Pancreas (tissue), 10 donors: ENCODE measurements at places on chromosomes 13 and 19. TPM values are rescaled to one million over a fixed set of nuclear protein-coding genes. Genes with fewer than 3 reads are reported as not detected.

The KL gene
- polyA plus RNA-seq = 0.23 TPM

The TEX29 gene
- polyA plus RNA-seq = 2.2 TPM

The DAND5 gene
- polyA plus RNA-seq = not detected

The CEACAM6 gene
- 1.7 TPM for polyA plus RNA-seq

The ZNF320 gene
- polyA plus RNA-seq = 7.3 TPM

The ZNF136 gene
- polyA plus RNA-seq = 4.5 TPM
